HT1080 (cell line): ENCODE measurements at places on chromosomes 5 and 9.

DNA sequence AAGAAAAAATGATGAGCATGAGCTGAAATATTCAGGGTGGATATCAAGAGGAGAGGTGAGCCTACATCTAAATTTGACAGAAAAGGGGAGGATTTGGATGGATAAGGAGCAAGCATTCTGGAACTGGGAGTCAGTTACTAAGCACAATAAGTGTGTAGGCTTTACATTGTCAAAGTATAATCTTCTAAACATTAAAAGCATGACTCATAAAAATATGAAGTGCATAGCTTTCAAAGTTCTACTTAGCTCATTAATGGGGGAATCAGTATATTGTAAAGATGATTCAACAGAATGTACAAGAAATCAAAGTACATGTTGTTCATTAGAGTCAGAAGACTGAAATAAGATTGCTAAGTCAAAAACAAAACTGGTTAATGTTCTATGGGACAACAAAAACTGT, 248.0 kb upstream of the GAS1 start:
- DNase-seq = no peak

- no peak for DNase-seq
Measured at GRCh38 chr9:4962085-4962484, 23.0 kb upstream of the JAK2 start.

GRCh38 chr9:134917431-134918373, at the start of gene FCN1:
Gene FCN1, minus strand, starts transcription at chr9:134917912. Its CDS starts 41 bp downstream, at chr9:134917871.
- no peak for DNase-seq

GRCh38 chr9:14451949-14452348, 138.0 kb upstream of the NFIB start:
- DNase-seq = no peak

- no peak for DNase-seq
Measured at GRCh38 chr9:108863891-108864290, 1.8 kb downstream of the ACTL7A start.

DNA sequence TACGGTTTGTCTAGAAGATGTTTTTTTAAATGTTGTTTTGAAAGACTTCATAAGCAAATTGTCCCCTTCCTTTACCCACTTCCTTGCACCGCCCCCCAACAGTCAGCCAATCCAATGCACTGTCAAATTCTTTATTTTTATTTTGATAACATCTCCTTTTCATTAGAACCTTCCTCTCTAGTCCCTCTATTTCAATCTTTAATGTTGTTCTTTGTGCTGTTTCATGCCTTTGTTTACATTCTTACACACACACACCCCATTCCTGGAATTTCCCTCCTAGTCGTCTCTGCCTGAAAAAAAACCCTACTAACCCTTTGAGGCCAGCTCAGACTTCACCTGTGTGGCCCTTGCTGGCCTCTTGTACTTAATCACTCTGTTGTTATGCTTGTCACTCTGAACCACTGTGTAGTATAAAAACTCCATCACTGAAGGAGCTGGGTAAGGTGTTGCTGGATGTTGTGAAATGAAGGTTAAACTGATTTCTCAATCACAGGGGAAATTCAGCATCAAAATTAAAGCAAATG, 133.4 kb downstream of the UGCG start:
- DNase-seq = peak; percentile 41

GRCh38 chr9:124038239-124038638, 26.7 kb downstream of the LHX2 start:
- no peak for DNase-seq

GRCh38 chr5:171391996-171392577, 4.4 kb downstream of the NPM1 start:
- no peak for DNase-seq

DNA sequence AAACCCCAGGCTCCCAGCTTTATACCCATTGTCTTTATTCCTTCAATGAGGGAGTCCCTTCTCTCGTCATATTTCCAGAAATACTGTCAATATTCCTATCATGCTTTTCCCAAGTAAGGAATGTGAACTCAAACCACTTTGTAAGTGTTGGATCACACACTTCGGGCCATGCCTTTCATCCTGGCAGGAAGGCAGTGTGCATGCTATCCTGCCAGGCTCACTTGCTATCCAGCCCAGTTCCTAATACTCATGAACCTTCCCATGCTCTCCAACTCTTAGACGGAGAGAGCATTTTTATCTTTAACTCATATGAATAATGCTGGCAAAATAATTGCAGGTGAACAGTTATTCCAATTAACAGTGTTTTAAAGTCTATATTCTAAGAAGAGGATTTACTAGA, 639.9 kb upstream of the ACO1 start:
- DNase-seq = no peak

DNA sequence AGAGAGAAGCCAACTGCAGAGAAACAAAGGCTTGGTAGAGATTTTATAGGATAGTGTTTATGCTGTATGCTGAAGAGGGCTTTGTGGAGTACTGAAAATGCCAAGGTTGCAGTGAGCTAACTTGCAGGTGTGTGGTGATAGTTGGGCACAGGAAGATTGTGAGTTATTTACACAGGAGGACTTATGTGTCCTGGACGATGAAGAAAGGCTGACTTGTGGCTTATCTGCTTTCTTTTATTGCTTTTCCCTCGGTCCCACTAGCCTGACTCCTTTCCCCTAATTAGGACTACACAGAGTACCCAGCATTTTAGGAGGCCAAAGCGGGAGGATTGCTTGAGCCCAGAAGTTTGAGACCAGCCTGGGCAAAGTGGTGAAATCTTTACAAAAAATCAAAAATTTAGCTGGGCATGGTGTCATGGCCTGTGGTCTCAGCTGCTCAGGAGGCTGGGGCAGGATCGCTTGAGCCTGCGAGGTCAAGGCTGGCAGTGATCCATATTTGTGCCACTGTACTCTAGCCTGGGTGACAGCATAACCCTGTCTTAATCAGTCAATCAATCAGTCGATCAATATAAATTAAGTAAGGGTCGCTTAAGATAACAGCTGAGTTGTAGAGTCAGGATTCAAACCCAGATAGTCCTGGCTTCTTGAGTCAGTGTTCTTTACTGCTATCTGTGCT, 61.9 kb downstream of the UBE2R2 start:
- DNase-seq = no peak

DNA sequence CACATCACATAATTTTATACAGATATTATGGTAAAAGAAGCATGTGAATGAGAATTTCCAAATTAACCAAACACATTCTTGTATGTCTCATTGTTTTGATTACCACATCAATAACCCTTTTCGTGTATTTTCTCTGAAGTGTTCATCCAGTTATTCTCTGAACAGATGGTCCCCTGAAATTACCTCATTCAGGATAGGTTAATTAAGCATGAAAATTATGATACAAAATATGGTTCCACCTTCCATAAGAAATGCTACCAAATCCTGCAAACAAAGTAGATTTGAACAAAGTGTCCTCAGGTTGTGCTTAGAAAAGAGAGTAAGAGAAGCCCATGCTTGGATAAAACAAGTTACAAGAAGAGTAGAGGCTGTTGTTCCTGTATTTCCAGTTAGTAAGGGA, 83.1 kb upstream of the LMNB1 start:
- no peak for DNase-seq

DNA sequence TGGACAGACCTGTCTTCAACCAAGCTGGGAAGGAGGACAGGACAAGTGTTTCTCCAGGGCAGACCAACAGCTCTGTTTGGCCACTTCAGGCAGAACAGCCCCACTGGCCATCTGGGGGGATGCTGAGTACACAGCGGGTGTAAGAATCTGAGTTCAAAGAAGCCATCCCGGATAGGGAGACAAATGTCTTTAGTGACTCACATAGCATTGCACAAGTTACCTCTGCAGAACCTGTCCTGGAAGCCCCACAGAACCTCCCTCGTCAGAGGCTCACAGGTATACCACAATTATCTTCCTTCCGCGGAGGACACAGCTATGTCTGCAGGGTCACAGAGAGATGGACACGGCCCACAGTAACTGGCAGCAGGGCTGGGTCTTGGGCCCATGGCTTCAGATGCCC, 2.0 kb downstream of the OR2V2 start:
- no peak for DNase-seq

GRCh38 chr9:93580654-93581380, 4.4 kb downstream of the PHF2 start:
- no peak for DNase-seq

- DNase-seq = peak; percentile 93
Measured at GRCh38 chr5:160479926-160480325, 58.3 kb downstream of the PTTG1 start.

DNA sequence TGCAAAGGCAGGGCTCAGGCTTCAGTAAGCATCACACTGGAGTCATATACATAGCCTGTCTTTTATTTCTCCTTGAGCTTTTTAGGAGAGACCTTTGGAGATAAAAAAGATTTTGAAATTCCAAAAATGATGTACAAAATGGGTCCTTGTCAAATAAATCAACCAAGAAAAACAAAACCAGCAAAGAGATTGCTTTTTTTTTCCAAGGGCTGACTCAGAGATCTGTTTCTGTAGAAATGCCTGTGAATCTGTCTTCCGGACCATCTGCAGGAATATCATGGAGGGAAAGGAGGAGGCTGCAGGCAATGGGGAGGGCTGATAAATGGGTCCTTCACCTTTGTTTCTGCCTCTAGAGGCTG, 77.4 kb downstream of the SLIT3 start:
- DNase-seq = peak; percentile 17

DNA sequence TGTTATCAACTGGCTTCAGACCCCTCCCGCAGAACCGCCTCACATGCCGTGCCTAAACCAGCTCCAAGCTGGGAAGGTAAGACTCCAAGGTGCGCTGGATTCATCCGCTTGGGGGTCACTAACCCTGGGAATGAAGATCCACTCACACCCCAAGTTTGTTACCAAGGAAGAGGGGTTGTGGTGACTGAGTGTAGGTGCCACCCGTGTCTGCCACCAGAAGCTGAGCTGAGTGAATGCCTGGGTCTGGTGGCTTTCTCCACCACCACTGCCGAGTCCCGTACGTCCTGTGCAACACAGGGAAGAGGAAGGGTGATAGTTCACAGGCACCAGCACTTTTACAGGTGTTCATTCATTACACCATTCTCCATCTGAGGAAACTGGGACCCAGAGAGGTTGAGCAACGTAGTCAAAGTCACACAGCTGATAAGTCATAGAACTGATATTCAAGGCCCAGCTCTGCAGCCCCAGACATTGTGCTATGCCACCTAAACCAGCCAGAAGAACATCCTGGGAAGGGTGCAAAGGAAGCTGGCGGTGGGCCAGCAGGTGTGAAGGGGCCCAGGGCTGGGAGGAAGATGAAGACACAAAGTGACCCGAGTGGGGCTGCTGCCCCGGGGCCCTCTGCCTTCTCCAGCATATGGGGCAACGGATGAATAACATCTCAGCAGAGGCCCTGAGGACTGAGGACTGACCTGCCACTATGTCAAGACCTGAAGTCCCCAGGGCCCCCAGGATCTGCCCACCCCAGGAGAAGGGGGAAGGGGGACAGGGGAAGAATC, 70.9 kb upstream of the PPP1R26 start:
- DNase-seq = no peak

GRCh38 chr5:121987052-121987684, 25.4 kb downstream of the SRFBP1 start:
- no peak for DNase-seq

GRCh38 chr5:39816866-39817265, 392.1 kb upstream of the DAB2 start:
- no peak for DNase-seq

- no peak for DNase-seq
Measured at GRCh38 chr9:84900421-84900820, 230.9 kb downstream of the NTRK2 start.

DNA sequence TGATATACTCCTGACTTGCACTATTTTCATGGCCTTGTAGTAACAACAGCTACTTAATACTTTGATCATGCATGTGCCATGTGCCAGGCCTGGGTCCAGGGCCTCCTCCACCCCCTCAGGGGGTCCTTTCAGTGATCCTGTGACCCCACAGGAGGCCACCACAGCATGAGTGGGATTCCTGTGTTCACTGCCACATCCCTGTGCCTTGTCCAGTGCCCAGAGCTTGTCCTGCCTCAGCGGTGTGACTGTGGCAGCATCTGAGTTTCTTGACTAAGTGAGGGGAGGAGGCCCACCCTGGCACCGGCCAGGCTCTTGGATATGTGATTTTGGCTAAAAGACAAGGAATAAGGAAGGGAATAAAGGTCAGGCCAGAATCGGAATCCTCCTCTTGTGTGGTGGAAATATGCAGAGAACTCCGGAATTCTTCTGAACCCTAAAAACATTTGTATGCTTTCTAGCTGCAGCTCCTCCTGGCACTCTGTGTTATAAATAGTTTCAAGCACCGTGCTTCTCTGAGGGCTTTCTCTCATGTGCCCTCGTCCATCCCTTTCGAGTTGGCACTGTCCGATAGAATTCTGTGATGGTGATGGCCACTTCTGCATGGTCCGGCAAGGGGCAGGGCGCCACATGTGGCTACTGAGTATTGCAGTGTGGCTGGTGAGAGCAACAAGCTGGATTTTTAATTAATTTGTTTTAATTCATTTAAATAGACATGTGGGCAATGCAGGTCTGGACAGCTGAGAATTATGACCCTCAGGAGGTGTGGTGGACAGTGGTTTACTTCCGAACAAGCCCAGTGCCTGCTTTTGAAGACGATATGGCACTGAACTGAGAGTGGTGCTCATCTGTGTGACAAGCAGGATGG, 31.8 kb downstream of the TENT4A start:
- no peak for DNase-seq

DNA sequence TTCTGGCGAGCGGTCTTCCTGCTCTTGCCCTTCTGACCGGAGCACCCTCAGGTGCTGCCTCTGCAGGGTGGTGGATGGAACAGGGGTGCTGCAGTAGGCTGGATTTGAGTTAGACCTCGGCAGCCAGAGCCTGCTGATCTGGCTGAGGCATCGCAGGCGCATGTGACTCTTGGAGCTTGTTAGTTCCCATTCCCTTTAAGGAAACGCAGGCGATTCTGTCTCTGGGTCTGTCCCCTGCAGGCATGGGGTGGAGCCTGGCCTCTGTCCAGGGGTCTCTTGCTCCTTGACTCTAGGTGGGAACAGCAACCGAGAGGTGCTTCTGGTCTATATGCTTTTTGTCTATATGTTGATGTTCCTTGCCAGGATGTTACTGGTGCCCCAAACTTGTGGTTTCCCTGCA, 3.1 kb downstream of the WNK2 start:
- DNase-seq = no peak

DNA sequence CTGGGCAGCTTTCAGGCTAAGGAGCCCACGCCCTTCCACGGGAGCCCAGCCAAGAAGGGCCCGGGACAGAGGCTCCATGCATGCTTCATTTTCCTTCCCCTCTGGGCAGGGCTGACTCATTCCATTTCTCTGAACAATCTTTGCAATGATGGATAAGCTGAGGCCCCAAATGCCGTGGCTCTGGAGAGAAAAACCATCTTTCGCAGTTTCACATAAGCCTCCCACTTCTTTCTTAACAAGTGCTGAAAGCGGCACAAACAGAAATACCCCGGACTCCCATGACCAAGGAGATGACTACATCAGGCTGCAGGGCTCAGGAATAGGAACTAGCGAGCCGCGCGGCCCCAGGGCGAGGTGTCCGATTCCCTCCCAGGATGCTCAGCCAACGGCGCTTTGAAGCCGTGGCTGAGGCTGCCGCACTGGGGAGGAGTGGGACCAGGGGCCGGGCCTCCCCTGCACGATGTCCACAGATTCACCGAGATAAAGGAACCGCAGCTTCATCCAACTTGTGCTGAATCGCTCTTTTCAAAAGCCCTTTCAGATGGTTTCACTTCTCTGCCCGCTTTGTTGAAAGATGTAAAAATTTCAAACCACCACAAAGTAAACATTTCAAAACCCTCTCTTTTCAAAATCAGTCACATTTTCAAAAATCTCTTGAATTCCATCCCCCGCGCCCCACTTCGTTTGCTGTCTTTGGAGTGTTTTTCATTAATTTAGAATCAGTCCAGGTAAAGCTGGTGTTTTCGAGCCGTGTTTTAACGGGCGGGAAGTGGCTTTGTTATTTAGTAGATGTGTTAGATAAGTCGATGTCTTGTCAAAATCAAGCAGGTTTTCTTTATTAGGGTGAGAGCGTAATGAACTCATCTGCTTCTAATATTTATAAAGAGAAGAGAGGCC, 96.5 kb upstream of the LMX1B start:
- DNase-seq = peak; percentile 74
